NCI-H1105 treated with DMSO at 0.1 percent for 48 hours (cell line): ENCODE measurements at places on chromosomes 5 and 9.

DNA sequence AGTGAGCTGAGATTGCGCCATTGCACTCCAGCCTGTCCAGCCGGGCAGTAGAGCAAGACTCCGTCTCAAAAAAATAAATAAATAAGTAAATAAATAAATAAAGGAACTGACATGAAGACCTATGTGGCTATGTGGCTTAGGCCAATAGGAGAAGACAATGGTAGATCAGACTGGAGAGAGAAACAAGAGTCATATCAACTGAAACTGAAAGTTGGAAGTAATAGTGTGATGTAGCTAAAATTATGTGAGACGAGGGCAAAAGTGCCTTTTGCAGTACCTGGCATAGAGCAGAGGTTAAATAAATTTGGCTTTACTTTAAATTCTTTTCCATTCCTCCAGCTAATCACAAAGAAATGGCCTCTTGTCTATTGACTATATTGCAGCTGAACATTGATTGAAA lies 7.3 kb downstream of the FBP2 start:
- no peak for DNase-seq

DNA sequence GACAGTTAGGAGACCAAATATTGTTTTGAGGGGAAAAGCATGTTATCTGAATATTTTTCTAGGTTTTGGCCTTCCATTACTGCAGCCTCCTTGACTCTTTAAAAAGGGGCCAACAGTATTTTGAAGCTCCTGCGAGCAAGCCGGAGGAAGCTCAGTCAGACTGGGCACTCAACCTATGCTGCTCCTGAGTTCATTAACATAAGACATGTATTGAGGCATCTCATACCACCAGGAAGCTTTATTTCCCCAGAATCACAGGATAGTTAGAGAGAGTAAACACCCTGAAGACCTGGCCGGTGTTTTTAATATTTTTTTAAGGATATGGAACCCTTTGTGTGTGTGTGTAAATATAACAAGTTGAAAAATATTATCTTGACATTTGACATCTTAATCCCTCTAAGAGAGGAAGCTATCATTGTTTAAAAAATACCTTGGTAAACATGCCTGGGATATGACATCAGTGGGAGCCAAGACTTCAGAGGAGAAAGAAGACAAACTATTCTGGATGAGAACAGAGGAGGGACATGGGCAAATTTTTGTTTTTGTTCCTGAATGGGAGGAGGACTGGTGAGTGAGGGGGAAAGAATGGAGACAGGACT lies 139.3 kb upstream of the SLIT3 start:
- no peak for DNase-seq

GRCh38 chr5:74026310-74026709 lies 400.3 kb downstream of the ARHGEF28 start:
- no peak for DNase-seq

- no peak for DNase-seq
Observed at GRCh38 chr5:93267736-93268135, 313.3 kb downstream of the NR2F1-AS1 start.

DNA sequence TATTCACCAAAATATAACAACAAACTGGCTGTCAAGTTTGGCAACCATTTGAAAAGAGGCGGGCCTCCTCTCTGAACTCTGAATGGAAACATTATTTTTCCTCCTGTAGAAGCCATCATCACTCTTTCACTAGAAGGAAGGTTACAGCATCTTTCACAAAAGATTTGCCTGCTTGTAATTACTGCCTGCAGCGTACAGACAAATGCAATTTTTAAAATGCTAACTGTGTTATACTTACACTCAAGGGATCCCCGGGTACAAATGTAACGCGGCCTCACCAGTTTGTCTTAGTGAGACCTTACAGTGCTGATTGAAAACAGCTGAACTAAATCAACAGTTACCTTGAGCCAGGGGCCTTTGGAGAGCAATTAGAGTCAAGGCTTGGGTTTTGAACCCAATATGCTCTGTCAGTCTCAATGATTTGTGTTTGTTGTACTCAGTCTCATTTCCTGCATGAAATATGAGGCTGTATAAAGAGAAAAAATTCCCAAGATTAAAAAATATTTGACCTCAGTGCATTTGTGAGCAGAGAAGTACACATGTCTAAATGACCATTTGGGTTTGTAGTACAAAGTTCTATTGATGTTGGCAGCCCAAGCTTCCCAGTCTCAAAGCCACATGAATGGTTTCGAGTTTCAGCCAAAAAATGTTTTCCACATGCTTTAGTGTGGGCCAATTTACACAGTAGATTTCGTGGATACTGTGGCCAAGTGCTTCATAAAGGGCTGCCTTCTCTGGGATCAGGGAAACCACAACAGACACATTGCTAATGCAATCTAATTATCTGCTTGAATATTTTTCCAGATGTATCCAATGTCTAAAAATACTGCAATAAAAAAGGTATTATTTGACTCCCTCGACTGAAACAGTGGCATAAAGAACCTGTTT lies 500.0 kb downstream of the SPATA31D1 start:
- peak; percentile 7 for DNase-seq

- no peak for DNase-seq
Observed at GRCh38 chr5:27026801-27027200, 11.6 kb downstream of the CDH9 start.

GRCh38 chr5:96043446-96043845 lies 81.8 kb upstream of the ELL2 start:
- DNase-seq = no peak
